ENCODE measurements at places on chromosomes 4 and X.

DNA sequence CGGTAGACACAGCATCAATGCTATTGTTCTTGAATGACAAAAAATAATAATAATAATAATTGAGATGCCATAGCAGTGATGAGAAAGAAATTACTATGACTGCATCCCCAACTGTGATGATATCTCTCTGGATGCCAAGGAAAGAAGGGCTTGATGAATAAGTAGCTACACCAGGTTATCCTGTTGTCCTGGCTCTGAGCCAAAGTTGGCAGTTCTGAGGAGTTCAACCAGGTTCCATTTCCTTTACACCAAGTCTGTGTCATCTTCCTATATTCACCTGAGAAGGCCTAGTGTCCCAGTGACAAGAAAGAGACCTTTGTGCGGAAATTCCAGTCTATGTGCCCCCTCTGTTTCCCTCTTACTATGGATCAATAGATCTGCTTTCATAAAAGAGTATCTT lies 3.4 kb upstream of the MAML3 start:
- no peak for DNase-seq

DNA sequence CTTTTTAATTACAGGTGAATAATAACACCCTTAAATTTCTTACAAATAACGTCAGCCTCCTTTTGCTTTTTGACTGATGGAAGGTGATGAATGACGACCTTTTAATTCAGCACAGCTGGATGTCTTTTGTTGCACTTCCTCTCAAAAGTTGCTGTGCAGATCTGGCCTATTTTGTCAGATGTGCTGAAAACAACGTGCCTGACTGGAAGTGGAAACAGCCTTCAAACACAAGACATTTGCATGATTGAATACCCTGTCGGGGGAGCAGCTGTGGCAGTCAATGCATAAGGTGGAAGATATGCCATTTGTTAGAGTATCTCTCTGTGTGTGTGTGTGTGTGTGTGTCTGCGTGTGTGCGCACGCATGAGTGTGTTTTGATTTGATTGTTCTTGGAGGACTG lies 579.7 kb downstream of the SPRY1 start:
- no peak for DNase-seq

GRCh38 chrX:136021903-136022302 lies 36.7 kb downstream of the SLC9A6 start:
- no peak for DNase-seq

DNA sequence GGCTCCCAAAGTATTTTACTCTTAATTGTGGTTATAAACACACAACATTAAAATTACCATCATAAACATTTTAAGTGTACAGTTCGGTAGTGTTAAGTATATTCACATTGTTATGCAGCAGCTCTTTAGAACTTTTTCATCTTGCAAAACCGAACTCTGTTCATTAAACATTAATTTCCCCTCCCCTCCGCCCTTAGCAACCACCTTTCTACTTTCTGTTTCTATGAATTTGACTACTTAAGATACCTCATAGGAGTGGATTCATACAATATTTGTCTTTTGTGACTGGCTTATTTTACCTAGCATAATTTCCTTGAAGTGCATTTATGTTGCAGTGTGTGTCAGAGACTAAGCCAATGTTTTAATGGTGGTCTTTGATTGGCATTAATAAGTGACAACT lies 32.6 kb downstream of the IL13RA1 start:
- DNase-seq, result no peak

- no peak for DNase-seq
Measured at GRCh38 chrX:10090319-10090718, 66.5 kb upstream of the CLCN4 start.

DNA sequence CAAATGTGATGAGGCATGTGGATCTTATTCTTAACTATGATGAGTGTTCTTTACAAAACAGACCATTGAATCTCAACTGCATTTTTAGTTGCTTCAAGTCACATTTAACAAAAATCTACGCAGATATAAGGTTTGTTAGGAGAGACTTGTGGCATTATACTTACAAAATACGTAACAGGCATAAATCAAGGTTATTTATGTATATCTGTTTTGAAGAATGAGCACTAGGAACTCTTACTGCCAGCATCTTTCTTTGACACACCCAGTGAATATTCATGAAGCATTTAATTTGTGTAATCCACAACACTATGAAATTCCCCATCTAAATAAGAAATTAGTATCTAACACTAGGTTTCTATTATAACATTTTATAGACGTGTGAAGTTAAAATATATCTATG lies 186.3 kb downstream of the FAT4 start:
- no peak for DNase-seq

DNA sequence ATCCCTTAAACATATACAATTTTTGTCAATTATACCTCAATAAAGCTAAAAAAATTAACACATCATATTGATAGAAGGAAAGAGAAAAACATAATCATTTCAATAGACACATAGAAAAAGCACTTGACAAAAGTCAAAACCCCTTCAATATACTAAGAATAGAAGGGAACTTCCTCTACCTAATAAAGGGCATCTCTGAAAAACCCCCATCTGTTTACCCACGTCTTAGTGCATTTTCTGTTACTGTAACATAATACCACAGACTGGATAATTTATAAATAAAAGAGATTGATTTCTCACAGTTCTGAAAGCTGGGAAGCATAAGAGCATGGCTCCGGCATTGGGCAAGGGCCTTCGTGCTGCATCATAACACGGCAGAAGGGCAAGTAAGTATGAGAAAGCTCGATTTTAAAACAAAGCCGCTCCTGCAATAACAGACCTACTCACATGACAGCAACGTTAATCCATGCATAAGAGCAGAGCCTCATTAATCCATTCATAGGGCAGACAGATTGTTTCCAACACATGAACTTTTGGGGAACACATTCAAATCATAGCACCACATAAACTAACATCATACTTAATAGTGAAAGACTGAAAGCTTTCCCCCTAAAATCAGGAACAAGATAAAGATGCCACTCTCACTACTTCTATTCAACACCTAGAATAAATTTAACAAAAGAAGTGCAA lies 15.7 kb downstream of the STEEP1 start:
- DNase-seq, result no peak

- peak; percentile 26 for DNase-seq
Measured at GRCh38 chrX:42094218-42094617, 170.9 kb upstream of the CASK start.

DNA sequence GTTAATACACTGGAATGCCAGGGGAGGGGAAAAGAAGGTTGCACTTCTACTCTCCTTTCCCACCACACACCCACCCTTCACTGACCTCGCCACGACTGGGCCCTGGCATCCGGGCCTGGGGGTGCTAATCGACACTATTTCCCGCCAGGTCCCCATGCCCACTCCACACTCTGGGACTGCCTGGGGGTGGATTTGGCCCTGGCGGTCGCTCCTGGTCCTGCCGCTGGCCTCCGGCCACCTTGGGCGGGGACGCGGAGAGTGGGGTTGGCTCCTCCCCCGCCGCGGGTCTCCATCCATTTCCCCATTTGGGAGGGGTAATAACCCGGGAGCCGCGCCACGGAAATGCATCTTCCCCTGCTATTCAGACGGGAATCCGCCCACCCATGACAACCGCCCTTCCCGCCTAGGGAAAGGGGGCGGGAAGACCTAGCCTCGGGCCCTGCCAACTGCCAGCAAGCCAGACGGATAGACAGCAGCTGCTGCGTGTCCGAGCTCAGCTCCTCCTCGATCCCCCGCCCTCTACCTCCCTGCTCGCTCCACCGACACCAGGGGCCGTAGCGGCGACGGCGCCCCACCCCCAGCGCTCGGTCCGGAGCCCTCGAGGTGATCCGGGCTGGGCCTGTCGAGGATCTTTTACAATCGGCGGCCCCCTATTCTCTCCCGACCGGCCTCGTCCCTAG lies 78.1 kb downstream of the RLIM start:
- DNase-seq, result peak; percentile 29

DNA sequence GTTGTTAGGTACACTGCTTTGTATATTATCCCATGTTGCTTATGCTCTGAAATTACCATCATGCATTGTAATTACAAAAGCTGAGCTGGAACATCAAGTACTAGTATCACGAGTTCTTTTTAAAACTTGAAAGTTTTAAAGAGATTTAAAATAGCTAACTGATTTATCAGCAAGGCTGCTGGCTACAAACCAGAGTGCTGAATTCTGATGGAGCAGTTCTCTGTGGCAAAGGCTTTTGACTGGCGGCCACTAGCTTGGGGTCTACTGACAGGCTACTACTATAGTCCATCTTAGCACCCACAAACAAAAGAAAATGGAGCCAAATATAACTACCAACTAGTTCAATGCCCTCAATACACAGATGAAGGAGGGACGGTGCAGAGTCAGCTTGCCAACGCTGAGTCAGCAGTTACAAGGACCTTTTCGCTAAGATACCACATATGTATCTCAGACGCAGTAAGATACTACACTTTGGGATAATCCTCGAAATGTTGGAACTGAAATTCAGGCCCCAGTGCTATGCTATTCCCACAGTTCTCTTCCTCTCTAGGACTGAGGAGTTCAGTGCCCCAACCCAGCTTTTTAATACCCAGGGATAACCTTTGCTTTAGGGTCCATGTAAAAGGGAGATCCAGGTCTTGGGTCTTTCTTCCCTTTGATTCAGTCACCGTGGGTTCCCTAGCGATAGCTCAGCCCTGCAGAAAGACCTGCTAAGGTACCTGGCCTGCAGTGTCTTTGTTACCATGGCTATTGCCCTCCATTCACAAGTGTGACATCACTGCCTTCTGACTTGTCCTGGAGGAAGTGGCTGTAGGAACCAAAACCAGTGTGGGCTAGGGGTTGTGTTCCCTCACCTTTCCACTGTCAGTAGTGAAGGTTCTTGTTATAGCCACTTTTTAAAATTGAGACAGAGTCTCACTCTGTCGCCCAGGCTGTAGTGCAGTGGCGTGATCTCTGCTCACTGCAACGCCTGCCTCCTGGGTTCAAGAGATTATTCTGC lies 22.8 kb downstream of the MFAP3L start:
- no peak for DNase-seq

- no peak for DNase-seq
Measured at GRCh38 chr4:87540146-87541058, 11.2 kb upstream of the SPARCL1 start.

DNA sequence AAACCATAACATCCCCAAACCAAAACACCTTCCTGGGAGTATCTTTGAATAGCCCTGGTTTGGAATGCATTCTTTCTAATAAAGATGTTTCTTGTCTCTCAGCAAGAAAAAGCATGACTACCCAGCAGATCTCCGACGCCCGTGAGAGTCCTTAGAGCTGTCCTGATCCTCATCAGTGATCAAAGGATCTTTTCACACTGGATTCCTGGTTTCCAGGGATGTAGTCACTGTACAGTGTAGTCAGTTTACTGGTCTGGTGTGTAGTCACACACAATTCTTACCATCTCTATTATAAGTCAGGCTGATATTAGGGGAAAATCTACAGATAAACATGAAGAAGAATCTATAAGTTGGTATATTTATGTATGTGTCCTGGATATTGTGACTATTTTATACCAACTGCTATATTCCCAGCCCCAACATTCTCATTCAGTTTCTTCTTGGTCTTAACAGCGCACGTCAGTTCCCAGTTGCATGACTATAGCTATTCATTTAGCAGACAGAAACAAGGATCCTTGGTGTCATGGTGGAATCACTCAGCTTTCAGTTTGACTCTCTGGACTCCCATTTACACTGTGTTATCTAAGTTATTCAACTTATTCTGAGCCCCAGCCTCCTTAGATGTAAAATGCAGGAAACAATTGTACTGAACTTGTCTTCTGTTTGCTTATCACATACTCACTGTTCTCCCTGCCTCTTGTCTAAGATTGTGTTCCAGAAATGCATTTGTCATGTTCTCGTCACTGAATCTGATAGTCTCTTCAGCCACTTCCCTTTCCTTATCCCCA lies 68.3 kb downstream of the SLIT2 start:
- DNase-seq, result no peak

DNA sequence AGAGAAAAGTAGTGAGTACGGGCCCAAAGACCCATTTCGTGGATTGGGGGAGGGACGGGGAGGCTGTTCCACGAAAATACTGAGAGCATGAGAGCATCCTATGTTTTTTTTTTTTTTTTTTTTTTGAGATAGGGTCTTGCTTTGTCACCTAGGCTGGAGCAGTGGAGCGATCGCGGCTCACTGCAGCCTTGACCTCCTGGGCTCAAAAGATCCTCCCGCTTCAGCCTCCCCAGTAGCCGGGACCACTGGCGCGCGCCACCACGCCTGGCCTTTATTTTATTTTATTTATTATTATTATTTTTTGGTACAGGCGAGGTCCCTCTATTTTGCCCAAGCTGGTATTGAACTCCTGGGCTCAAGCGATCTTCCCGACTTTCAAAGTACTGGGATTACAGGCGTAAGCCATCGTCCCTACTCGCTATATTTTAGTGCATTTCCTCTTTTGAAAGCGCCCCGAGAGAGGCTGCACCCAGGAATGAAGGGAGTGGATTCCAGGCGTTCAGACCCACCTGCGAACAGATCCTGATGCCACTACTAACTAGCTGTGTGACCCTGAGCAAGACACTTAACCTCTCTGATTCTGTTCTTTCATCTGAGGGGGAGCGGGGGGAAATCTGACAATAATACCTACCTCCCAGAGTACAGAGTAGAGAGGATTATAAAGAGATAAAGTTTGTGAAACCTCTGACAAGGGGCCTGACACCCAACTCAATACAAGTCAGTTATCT lies 5.4 kb upstream of the MSX1 start:
- DNase-seq, result no peak

GRCh38 chr4:114691865-114692264 lies 93.3 kb downstream of the UGT8 start:
- DNase-seq, result no peak

DNA sequence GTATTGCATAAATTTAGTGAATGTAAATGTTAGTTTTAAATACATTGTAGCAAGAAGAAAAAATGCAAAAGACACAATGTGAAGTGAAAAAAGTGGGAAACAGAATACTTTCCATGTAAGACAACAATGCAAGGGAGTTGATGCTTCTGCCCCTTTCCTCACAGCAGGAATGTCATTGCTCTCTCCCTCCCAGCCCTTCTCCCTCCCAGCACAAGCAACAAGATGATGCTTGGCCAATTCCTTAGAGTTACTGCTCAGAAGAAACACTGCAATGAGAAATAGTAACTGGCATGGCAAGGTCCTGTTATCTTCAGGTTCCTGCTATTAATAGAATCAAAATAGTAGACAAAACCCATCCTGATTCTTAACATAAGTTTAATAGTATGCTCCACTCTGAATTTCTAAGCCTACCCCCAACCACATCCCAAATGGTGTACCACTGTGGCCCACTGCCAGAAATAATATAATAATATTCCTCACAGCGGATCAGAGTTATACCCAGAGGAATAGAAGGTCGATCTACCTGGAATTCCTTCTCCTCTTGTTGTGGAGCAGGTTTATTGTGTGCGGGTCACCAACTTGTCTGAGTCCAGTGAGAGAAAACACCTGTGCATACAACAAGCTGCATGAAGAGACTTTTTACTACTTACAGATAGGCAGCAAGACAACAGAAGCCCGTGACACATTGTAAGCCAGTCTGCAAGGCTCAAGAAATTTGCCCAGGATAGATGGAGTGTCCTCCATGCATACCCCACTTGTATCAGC lies 69.8 kb upstream of the SLC7A11 start:
- no peak for DNase-seq

- no peak for DNase-seq
Measured at GRCh38 chr4:101345271-101345595, 2.1 kb downstream of the PPP3CA start.

Data from ACHN (cell line).